ENCODE measurements at places on chromosomes 12 and 14.

DNA sequence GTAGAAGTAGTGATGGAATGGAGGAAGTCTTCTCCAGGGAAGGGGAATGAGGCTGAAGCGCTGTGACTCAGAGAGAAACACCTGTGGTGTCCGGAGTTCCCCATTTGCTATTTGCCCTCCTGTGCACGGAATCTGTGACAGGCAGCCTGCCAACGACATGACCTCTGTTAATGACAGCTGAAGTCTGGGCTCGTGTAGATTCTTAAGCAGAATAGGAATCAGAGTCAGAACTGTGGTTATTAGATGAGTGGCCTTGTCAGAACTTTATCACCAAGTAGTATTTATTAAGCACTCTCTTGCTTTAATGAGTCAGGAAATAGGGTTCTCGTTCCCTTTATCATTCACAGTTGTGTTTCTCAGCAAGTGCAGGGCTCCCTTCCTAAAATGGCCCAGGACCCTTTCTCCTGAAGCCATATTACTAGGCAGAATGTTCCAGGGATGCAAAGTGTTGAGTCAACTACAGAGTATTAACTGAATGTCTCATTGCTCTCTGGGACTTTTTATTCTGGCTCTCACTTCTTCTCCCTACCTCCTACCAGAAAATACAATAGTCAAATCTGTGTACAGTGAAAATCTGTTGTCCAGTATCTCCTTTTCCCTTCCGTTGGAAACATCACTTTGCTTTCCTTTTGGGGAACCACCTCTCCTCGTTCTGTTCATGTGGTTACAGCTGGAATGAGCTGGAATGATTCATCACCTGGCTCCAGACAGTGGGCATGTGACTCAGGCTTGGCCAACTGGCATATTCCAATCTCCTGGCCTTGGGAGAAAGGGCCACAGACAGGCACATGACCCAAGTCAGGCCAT, 77.8 kb upstream of the MAX start:
- no peak for DNase-seq

- DNase-seq, result no peak
These were observed 64.0 kb upstream of the DIO2 start for GRCh38 chr14:80275208-80275850.

DNA sequence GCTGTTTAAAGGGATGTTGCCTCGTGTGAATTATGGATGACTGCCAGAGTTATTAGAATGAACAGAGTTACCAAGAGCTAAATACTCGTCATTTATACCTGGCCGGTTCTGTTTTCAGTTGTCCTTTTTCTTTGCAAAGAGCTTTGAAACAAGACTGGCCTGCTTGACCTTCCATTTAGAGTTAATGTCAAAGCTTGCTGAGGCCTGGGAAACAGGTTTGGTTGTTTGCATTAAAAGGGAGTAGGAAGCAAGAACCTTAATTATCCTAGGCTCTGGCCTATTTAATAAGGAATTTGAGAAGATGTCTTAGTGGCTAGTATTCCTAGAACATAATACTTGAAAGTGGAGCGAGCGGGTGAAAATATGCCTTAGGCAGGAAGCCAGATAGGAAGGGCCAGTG, 233.3 kb downstream of the CACNA1C start:
- DNase-seq, result no peak

- DNase-seq, result no peak
These were observed 6.9 kb downstream of the DERA start for GRCh38 chr12:15918066-15918465.

GRCh38 chr12:4954621-4955354, 45.1 kb downstream of the KCNA1 start:
- DNase-seq, result no peak

- no peak for DNase-seq
These were observed 8.0 kb upstream of the EVL start for GRCh38 chr14:100056964-100057795.

- DNase-seq, result no peak
These were observed 1.6 kb downstream of the NAB2 start for GRCh38 chr12:57090490-57090889.

DNA sequence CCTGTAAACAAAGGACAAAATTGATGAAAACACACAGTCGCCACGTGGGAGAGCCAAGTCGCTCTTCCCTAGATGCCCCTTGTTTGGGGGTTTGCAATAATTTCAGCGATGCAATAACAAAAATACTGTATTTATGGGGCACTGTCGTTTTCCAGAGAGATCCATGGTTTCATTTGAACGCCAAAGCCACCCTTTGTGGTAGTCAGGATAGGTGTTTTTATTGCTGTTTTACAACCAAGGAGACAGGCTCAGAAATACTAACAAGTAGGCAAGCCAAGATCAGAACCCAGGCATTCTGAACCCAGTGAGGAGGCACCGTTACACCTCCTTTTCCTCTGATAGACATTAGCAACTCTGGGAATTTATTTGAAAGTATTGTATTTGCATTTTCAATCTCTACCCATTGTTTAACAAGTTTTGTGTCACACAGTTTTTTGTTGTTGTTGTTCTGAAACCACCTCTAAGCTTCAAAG, 831 bp upstream of the BTBD7 start:
- DNase-seq, result no peak

GRCh38 chr12:68042212-68042699, 53.0 kb downstream of the IFNG-AS1 start:
- no peak for DNase-seq

DNA sequence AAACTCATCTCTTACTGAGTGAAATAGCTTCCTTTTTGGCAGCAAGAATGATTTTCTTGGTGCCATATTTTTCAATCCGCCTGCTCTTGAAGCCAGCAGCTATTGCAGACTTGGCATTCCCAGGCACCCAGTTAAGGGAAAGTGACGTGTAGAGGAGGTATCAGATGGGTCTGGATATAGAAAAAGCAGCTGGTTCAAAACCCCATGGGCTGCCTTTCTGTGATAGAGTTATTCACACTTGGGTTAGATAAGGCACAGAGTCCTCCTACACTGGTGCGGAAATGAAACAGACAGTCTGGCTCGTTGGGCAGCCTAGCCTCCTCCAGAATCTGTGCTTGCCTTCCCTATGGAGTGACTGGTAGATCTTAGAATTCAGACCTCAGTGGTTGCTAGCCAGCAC, 62.2 kb downstream of the PTPN11 start:
- no peak for DNase-seq

GRCh38 chr14:89639687-89640086, 222.7 kb upstream of the FOXN3 start:
- DNase-seq, result no peak

- no peak for DNase-seq
These were observed 128.2 kb downstream of the TMEM117 start for GRCh38 chr12:43964033-43964432.

DNA sequence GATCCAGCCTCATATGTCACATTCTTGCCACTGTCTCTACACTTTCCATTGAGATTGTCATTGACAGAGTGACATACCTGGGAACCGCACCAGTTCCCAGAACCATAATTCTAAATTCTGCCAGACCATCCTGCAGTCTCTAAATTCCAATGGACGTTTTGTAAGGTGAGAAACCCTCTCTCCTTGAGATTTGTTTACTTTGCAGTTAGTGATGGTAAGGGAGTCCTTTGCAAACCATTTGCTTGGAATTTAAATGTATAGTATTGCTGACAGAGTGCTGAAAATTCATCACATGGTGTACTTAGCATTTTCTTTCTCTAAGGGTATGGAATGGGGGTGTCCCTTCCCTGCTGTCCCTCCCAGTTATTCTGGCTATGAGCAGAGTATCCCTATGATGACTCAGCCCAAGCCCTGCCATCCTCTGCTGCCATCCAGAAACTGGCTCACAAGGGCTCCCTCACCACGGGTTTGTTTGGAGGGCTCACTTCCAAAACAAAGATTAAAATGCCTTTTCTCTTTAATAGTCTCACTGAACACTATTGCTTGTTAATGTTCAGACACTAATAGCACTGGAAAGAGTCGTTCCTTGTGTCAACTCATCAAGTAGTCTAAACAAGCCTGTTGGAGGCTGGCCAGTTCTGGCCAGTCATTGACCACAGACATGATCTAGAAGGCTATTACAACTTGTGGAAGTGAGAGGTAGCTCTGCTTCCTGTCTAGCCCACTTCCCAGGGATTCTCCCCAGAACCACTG, 129.0 kb upstream of the HMGA2 start:
- no peak for DNase-seq

GRCh38 chr14:93895023-93895604, 32.0 kb upstream of the FAM181A start:
- no peak for DNase-seq

DNA sequence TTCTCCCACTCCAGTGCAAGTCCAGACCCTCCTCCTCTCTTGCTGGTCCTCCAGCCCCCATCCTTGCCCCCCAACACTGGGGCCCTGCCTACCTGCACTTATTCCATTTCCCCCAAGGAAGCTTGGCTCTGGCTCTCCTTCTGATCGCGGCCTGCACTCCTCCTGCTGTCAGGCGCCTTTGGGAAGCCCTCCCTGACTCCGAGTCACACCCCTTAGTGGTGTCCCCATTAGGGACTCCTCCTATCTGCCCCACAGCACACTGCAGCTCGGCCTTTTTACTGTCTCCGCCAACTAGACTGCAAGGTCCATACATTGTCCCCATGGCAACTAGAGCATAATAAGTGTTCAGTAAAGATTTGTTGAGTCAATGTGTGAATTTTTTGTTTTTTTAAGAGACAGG, 32.9 kb downstream of the FIGNL2 start:
- DNase-seq, result no peak

DNA sequence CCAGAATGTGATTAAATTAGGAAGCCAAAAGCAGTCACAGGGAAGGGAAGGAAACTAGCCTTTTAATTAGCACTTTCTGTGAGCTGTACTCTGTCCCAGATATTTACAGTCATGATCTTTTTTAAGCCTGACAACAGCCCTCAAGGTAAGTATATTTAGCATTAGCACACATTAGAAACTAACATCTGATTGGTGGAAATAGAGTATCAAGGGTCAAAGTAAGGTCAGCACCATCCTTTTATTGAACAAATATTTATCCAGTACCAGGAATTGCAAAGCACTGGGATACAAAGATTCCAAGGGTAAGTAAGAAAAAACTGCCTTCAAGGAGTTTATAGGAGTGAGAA, 28.2 kb downstream of the RPGRIP1 start:
- DNase-seq, result no peak

DNA sequence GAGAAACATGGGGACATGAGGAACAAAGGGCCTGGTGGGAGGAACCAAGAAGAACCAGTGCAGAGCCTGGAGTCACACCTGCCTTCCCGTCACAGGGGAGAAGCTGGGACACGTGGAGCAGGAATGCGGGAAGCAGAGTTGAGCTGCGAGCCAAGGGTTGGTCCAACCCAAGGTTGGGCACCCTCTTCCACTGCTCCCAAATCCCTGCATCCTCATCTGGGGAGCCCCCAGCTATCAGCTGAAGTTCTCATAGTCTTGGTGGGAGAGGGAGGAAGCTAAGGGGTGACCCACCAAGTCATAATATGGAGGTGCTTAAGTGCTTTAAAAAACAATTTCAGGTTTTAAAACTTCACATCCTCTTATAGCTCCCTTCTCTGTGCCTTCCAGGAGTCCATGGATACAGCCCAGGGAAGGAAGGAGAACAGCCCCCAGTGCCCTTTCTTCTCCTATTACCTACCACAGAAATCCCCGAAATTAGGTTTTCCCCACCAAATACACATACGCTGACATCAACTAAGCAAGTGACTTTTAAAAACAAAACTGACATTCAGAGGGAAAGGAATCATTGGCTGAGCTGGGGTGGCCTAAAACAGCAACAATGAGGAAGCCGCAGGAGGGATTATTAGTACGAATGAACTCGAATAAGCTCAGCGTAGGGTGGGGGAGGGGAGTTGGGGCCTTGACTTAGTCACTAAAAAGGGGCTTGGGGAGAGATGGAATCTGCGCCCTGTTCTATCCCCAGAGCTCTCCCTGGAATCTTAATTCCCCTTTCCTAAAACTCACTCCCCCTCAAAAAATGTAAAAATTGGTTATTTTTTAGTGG, 4.5 kb downstream of the MYL6 start:
- no peak for DNase-seq

DNA sequence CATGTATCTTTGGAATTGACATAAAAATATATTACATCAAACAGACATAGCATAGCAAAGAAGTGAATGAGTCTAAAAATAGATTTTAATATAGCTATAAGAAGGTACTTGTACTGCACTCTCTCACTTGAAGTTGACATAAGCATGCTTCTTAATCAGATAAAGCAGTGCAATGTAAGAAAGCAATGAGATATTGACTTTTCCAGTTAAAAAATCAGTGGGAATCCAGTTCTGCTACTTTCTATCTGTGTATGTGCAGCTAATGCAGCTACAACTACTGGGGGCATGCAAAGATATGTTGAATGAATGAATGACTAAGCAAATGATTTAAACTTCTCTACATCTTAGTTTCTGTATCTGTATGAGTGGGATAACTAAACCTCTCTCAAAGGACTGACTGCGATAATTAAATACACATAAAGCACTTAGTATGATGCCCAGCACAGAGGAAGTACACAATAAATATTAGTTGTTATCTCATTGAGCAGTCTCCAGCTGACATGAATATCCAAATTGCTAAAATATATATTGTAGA, 10.3 kb downstream of the WASHC3 start:
- no peak for DNase-seq

DNA sequence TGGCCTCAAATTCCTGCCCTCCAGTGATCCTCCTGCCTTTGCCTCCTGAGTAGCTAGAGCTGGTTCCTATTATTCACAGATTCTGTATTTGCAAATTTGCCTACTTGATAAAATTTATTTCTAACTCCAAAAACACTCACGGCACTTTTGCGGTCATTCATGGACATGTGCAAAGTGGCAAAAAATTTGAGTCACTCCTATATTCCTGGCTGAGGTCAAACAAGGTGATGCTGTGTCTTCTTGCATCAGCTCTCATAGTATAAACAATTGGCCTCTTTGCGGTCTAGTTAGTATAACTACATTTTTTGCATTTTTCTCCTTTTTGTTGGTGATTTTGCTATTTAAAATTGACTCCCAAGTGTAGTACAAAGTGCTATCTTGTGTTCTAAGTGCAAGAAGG, 24.7 kb downstream of the ATF1 start:
- DNase-seq, result no peak

- DNase-seq, result no peak
These were observed 2.6 kb downstream of the LYZ start for GRCh38 chr12:69350777-69351176.

- DNase-seq, result no peak
These were observed 7.0 kb downstream of the HNRNPA1 start for GRCh38 chr12:54287261-54288157.

DNA sequence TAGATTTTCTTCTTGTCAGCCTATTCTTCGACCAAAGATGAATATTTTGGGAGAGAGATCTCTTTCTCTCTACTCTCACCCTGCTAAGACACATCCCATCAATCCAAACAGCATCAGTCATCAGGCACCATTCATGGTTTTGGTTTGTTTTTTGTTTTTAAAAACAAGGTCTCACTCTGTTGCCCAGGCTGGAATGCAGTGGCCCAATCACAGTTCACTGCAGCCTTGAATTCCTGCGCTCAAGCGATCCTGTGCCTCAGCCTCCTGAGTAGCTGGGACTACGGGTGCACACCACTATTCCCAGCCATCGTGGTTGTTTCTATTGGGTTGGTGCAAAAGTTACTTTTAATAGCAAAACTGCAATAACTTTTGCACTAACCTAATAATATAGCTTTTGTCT, 14.4 kb upstream of the ITPR2 start:
- no peak for DNase-seq

All from osteocyte (in vitro differentiated cells).